ENCODE measurements at places on chromosomes 6 and 20.

DNA sequence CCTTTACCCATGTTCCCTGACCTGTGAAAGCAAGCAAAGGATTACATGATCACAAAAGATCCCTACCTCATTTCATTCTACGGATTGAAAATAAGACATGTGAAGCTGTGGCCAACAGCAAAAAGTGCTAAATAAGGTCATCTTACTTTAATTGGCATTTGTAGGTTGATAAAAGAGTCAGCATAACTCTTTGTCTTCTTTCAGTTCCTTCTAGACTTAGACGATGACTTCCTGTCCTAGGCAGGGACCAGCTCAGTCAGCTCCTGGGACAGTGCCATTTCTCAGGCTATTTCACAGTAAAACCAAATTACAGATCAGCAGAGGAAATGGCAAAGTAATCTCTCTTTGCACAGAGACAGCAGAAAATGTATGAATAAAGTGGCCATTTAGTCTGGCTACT is 480.7 kb downstream of the RFPL4B start:
- no peak for DNase-seq

DNA sequence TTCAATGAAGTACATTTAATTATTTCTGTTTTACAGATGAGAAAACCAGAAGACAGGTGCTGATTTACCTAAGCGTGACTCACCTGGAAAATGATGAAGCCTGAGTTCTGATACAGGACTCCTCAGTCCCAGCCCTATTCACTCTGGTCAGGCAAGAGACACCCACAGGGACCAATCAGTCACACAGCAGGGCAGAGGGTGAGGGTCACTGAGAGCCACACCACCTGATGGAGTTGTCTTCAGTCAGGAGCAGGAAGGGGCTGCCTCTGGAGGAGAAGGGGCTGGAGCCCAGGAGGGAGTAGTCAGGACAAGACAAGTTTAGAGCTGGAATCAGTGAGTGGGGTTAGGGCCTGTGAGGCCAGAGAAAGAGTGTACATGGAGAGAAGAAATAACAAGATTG is 251.2 kb upstream of the MOCS1 start:
- DNase-seq, result no peak

- DNase-seq, result no peak
These were observed 378 bp upstream of the LAMA2 start for GRCh38 chr6:128882560-128882959.

DNA sequence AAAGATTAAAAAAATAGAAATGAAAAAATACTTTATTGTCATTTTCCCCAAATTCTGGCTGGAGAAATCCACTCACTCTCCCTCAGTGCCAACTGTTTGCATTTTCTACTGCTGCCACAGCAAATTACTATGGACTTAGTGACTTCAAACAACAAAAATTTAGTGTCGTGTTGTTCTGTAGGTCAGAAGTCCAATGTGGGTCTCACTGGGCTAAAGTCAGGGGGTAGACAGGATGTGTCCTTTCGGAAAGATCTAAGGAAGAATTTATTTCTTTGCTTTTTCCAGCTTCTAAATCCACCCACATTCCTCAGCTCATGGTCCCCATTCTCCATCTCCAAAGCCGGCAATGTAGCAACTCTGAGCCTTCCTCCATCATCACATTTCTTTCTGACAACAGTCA is 453.3 kb downstream of the KIF16B start:
- DNase-seq, result no peak

GRCh38 chr6:84139311-84139710 is 88.1 kb downstream of the CEP162 start:
- no peak for DNase-seq

- no peak for DNase-seq
These were observed 29.8 kb downstream of the SMPDL3A start for GRCh38 chr6:122818866-122819265.

GRCh38 chr6:30571762-30572082 is 480 bp downstream of the ABCF1 start:
- no peak for DNase-seq

DNA sequence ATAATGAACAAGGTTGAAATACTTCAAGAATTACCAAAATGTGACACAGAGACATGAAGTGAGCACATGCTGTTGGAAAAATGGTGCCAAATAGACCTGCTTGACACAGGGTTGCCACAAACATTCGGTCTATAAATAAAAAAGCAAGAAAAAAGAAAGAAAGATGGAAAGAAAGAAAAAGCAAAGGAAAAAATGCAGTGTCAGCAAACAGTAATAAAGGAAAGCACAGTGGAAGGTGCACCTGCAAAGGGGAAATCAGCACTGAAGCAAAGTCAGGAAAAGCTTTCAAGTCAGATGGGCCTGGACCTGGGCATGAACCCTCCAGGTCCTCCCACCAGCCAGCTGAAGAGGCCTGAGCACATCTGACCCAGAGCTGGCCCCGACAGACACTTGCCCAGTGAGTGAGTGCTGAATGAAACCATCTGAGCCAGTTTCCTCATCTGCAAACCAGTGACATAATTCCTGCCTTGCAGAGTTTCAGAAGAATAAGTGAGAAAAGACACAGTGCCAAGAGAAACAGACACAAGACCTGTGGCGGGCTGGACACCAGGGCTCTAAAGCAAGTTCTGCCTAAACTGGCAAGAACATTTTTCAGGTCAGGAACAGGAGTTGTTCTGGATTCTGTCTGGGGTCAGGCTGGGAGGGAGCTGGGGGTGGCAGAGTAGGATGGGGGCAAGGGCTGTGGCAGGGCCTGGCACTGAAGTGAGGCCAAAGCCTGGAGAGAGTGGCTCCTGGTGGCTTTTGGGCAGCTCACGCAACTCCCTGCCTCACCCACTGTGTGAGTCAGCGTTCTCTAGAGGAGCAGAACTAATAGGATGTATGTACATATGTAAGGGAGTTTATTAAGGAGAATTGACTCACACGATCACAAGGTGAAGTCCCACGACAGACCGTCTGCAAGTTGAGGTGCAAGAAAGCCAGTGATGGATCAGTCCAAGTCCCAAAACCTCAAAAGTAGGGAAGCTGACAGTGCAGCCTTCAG is 23.9 kb upstream of the MICB start:
- no peak for DNase-seq

GRCh38 chr6:110688661-110689268 is 126.5 kb downstream of the CDK19 start:
- no peak for DNase-seq

DNA sequence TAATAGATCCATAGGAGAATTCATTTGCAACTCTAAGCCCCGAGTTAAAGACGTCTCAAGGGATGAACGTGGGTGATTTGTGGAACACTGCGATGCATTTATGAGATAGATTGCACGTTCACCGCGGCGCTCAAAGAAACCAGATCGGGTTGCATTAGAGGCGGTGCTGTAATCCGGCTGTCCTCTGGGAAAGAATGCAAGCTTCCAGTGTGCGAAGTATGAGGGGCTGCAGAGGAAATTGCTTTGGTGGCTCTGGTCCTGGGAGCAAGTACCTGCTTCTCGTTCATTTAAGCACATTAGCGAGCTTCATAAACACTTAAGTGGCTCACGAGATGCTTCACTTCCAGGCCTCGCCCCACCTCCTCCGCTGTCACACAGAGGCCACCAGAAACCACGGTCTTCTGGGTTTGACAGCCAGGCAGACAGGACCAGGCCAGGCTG is 182.3 kb downstream of the CDH4 start:
- no peak for DNase-seq

DNA sequence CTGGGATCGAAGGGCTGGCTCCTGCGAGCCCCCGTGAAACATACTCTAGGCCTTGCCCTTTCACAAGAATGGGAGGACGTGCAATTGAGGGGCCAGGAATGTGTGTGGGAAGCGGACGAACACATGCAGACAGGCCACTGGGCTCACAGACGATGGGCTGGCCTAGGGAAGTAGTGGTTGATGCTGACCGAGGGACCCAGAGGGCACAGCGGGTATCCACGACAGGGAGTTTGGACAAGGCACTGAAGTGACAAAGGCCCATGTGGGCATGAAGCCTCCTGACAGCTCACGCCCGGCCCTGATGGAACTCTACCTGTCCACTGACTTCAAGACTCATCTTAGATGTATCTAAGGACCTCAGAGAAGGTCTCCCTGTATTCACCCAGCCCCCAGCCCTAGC is 52.2 kb downstream of the MYH7B start:
- DNase-seq, result no peak

DNA sequence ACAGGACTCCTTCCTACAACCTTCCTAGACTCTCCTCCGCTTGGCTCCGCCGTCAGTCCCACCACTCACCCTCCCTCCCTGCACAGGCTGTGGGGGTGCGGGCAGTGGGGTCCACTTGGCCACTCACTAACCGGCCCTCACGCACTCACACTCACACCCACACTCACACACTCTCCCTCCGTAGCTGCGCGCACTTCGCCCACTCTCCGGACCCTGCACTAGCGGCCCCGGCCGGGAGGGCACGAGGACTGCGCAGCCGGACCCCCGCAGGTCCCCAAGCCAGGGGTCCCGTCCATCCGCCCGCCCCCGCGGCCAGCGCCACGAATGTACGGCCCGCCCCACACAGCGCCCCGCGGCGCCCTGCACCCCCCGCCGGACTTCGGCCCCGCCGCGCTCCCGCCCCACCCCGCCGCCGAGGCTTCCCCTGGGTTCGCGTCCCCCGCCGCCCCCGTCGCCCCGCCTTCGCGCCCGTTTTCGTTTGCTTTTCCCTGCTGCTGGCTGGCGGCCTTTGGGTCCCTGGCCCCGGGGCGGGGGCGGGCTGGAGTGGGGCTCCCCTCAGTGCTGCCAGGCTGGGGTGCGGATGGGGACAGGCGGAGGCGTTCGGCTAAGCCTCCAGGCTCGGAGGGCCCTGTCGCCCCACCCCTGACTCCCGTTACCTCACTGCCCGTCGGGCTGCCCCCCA is 23.0 kb upstream of the SLC22A7 start:
- DNase-seq, result no peak

DNA sequence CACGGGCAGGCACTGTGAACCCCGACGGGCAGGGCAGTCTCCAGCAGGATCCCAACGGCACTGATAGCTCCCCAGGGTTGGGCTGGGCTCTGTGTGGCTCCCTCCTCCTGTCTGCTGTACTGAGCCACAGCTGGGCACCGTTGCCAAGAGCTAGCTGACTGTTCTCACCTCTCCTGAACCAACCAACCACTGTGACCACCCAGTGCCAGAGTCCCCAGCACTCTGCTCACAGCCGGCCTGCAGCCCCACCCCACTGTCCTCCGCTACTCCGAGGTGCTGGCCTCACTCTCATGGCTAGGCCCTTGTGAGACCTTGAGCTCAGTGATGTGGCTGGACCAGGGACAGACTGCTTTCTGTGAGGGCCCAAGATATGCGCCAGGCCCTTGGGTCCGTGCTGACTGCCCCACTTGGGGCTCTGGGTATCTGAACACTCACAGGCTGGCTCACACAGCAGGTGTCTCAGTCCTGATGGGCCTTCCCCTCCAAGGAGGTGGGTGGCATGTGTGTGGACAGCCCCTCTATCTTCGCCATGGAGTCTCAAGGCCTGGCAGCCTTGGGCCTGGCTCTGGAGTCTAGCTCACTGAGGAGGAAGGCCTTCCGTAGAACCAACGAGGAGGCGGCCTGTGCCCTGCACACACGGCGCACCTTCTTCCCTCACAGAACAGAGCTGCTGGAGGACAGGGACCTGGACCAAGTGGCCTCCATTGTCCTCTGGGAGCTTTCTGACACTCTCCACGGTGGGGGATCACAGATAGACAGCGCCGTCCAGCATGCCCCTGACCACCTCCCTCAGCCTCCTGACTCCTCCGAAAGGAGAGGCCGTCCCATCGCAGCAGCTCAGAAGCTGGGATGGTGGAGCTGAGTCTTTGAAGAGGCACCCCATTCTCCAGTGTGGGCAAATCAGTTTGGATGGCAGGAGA is 53.5 kb downstream of the TCP11 start:
- no peak for DNase-seq

GRCh38 chr20:50188879-50189680 is 1.6 kb upstream of the CEBPB start:
- DNase-seq, result no peak

DNA sequence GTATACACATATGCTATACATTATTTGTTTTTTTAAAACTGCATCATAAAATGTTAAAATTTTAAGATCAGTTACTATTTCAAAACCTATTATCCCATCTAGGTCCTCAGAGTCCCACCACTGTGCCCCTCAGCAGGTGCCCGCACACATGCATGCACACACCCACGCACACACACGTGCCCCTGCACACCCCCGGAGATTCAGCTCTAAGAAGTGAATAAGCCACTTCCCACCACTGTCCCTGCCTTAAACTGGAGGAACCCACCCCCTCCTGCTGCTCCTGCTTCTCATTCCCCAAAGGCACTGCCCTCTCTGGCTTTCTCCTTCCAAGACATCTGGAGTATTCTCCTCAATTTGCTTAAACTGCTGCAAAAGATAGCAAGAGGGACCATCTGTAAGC is 5.4 kb upstream of the FAM210B start:
- no peak for DNase-seq

DNA sequence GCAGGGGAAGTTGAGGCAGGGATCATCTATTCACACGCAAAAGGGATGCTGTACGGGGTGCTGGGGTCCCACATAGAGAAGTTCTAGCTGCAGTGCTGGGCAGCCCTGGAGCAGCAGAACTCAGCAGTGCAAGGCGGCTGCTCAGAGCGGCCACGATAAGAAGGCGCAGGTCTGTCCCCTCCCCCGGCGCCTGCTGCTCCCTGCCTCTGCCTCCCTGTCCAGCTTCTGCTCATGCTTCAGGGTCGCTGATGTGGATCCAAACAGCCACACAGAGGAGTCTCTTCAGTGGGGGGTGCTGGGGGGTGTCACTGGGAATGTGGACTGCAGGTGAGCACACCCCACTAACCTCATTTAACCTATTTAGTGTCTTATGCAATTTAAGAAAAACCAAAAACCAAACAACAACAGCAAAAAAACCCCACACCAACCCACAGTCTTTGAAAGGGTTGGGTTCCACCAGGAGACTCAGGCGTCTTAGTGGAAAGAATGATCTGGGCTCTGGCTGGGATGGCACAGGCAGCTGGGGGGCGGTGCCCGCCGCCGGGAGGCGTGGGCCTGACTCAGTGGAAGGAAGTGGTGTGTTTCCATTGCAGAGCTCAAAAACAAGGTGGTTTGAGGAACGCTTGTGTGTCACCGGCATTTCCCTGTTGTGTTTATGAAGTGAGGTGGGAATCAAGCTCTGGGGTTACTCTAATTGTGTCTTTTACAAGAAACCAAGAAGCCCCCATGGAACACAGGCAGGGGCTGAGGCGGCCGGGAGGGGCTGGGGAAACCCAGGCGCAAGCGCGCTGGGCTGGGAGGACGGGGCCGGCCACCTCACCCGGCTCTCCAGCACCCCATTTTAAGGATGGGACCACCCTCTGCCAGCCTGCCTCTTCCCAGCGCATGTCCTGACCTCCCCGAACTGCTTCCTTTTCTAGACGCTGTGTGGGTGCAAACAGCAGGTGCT is 55.1 kb downstream of the IRF4 start:
- DNase-seq, result no peak

DNA sequence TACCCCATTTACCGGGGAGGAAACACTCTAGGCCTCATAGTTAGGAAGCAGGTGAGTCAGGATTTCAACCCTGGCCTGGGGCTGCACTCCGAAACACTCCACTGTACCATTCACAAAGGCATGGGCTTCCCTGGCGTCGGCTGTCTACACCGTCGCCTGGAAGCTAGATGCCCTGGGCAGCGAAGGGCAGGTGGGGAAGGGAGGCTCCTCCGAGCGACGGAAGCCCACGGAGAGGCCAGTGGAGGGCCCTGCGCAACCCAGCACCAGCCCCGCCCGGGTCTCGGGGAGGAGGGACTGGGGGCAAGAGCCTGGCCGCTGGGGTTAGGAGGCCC is 16.1 kb downstream of the SDCBP2 start:
- DNase-seq, result no peak

Data from cortex of kidney (tissue), 1 donor.